Thoracic aorta (tissue), 2 donors: ENCODE measurements at places on chromosomes 1 and 21.

- DNase-seq, result no peak
Measured at GRCh38 chr1:230464671-230465070, 38.5 kb upstream of the PGBD5 start.

- DNase-seq, result no peak
Measured at GRCh38 chr1:77687519-77687906, 5.1 kb upstream of the ZZZ3 start.

GRCh38 chr1:218614031-218614430 is 268.9 kb downstream of the TGFB2 start:
- no peak for DNase-seq

GRCh38 chr21:44845418-44846223 is 27.8 kb upstream of the SUMO3 start:
- DNase-seq, result no peak

DNA sequence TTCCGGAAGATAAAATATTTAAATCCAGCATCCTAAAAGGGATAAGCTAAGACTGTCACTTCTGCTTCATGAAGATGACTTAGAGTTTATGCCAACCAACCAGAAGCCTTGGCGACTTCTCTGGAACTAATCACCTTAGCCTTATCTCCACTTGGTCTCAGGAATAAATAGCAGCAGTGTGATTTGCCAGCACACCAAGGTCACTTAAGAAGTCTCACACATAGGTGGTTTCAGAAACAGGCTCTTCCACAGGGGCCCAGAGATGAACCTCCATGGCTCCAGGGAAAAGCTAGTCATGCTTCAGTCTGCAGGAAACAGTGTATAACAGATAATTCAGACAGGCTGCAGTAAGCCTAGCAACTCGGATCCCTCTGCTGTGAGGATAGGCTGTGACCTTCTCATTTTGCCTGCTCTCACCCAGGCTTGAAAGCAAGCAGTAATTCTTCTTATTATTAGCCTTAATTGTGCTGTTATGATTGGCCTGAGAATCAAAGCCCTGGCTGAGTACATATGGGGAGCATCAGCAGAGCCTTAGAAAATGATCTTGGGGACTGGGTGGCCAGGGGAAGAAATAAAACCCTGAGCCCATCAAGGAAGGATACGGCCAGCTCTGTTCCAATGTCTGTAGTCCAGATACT is 84.7 kb downstream of the WLS start:
- DNase-seq, result no peak

DNA sequence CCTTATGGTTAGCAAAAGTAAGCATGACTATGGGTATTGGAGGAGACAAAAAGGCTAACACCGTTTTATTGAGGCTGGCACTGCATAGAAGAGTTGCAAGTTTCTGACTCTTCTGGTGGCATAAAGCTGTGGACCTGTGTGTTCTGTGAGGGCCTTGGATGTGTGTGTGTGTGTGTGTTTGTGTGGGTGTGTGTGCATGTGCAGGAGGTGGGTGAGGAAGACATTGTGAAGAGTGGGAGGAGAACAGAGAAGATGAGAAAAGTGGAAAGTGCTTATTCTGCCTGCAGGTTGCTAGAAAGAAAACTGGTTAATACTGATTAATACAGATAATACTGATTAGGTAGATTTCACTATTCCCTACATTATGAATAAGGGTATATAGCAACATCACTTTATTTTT is 12.6 kb downstream of the SLC22A15 start:
- DNase-seq, result no peak

DNA sequence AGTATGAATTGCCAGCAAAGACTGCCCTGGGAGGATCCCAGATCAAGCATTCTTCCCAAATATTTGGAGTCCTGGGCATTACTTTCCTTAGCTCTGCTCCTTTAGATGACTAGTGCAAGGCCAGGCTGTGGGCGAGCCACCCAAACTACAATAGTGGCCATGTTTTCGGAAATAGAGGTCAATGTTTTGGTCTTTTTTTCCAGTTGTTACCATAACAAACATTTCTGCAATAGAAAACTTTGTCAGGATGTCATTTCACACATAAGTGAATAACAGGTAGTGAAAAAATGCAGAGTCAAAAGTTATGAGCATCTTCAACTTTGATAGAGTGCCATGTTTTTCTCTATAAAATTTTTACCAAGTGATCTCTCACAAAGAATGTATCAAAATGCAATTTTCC is 25.2 kb upstream of the OR10J4 start:
- DNase-seq, result no peak
